ENCODE measurements at places on chromosomes 6 and 20.

GRCh38 chr6:118755941-118756646 lies 104.7 kb upstream of the CEP85L start:
- DNase-seq: no peak

GRCh38 chr6:169935861-169936260 lies 184.4 kb downstream of the ERMARD start:
- no peak for DNase-seq

GRCh38 chr6:41046084-41046483 lies 3.8 kb downstream of the TSPO2 start:
- no peak for DNase-seq

DNA sequence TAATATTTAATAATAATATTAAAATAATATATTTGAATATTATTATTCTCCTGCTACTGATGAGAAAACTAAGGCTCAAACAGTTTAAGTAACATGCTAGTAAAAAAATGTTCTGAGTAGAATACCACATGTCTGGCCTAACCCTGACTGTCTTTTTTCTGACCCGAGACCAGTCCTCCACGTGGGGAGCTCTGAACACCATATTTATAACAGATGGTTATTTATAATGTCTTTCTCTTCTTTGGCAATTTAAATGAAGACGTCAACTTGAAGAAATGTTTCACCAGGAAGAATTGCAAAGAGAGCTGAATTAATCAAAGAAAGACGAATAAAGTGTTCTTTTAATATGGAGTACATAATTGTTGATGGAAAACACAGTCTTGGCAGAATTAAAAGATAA lies 82.0 kb downstream of the SLC22A3 start:
- no peak for DNase-seq

DNA sequence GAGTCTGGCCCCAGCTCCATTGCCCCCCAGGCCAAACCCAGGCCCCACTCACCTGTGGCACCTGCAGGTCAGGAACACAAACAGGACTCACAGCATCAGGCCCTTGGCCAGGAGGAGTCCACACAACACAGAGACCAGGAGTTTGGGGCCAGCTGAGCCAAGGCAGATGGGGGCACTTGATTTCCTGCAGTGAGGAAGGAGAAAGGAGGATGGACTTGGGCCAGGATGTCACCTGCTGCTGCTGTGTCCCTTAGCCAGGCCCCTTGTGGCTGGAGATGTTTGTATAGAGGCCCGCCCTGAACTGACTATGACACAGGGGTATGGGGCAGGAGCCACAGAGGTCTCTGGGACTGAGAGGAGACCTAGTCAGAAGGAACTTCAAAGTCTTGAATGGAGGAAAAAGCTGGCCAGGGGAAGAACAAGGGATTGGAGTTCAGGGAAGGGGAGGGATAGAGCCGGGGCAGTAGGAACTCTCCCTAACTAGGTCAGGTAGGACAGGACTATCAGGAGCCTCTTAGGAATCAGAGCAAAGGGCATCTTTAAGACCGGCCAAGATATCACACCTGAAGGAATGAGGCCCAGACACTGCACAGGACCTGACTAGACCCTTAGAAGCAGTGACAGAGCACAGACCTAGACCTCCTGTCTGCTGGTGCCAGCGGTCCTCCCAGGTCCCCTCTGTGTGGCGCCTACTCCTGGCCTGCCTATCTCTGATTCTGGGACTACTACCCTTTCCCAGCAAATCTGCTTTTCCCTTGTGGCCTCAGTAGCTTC lies 8.8 kb upstream of the TREML2 start:
- no peak for DNase-seq

DNA sequence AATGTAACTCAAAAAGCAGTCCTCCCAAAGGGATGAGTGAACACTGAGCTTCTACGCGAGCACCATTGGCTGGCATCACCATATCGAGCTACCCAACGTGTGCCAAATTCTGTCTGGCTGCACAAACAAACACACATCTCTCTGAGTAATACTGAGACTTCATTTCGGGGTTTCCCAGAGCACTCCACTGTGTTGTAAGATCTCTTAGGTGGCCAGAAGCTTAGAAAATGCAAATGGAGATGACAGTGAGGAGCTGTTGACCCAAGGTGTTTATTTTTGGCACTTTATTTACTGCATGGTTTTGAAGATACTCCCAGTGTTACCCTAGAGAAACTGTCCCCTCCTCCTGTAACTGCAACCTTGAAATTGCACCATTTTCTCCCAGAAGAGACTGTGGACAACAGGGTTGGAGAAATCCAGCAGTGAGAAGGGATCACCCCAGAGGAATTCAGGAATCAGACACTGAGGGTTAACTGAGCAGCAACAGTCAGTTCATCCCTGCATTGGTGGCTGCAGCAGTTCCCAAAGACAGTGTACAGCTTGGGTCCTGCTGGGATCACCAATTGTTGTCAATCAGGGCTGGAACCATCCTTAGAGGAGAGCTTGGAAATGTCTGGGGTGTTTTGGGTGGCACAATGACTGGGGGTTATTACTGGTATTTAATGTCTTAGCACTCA lies 1.0 kb upstream of the RIPOR2 start:
- no peak for DNase-seq

- no peak for DNase-seq
Measured at GRCh38 chr6:28407401-28407800, 7.9 kb upstream of the ZSCAN12 start.

DNA sequence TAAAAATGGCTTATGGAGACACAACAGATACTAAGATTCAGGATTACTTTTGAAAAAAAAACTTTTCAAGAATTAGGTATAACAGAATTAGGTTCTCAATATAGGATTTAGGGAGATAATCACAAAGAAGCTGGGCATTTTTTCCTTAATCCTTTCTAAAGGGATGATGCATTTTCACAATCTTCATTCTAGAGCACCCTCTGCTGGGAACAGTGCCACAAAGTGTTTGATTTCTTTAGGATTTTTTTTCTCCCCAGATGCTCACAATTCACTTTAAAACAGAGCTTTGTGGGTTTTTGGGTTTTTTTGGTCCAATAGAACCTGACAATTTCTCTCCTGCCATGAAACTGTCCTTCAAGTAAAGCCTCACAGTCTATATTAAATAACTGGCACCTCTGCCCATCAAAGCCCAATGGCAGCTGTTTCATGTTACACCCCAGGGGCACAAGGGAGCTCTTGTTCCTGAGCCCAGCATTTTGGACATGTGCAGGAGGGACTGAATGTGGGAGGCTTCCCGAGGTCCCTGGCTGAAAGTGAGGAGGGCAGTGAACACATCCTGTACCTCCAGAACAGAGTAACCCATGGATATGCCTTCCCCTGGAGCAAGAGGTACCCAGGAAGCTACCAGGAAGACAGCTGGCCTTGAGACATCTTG lies 39.7 kb downstream of the PREP start:
- DNase-seq: no peak

GRCh38 chr20:61173267-61173666 lies 78.8 kb upstream of the CDH4 start:
- no peak for DNase-seq

- DNase-seq: no peak
Measured at GRCh38 chr6:150761771-150762170, 103.7 kb upstream of the MTHFD1L start.

DNA sequence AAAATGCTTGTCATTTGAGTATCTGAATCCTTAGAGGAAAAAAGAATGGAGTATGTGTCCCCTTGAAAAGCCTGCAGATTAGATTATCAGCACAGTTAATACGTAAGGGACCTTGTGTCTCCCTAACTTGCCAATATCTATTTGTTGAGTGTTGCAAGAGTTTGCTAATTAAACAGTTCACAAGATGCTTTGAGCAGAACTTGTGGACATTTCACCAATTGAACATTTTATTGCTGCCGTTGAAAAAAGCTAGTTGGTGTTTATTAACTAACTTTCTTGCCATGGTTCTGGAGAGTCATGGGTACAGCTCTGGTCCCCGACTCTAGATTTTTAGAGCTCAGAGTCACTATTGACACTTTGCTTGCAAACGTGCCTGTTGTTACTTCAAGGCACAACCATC lies 30.6 kb upstream of the PRDM1 start:
- no peak for DNase-seq

DNA sequence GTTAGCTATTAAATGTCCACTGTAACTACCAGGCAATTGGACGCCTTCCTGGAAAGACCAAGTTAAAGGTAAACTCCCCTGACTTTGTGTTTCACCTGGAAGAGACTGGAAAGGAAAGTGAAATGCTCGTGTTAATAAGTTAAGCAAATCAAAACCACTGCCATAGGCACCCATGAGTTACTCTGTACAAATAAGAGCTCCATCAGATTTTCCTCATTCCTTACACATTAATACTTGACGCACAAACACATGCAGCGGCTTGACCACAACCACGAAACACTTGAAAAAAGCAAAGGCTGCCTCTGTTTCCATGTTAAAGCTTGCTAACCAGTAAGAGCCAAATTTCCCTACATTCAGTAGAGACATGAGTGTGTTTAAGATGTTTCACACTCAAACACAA lies 19.8 kb downstream of the GCM1 start:
- no peak for DNase-seq

DNA sequence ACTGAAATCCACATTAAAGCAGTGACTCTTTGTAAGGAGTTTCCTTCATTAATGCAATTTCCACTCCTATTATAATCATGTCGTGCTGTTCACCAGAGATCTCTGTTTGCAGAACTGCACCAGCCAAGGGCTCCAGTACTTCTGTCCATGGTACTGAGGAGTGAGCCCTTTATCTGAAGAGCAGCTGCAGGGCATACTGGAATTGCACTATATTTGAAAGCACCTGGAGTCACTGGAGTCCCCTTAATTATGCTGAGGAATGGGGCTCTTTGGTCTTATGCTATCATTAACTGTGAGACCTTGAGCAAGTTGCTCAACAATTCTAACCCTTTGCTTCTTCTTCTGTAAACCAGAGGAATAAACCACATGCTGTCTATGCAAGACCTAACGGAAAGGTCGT lies 61.7 kb upstream of the NUP153 start:
- no peak for DNase-seq

DNA sequence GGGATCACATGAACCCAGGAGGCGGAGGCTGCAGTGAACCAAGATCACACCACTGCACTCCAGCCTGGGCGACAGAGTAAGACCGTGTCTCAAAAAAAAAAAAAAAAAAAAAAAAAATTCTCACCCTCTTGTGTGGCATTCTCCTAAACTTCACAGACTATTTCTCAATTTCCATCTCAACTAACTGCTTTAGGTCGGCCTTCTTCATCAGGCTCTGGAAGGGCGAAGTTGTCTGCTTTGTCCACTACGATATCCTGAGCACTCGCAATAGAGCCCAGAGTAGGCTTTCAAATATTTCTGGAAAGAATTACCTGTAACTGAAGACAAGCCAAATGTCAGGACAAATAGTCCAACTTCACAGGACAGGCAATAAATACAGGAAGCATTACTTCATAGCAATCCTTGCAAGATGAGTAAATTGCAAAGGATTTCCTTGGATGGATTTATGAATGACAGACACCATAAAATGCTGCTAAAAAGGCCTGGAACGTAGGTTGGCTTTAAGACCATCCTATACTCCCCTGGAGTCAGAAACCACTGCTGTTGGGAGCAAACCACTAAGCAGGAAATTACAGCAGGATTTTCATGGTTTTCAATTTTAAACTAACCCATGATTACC lies 116.3 kb upstream of the SLC2A12 start:
- DNase-seq: no peak

DNA sequence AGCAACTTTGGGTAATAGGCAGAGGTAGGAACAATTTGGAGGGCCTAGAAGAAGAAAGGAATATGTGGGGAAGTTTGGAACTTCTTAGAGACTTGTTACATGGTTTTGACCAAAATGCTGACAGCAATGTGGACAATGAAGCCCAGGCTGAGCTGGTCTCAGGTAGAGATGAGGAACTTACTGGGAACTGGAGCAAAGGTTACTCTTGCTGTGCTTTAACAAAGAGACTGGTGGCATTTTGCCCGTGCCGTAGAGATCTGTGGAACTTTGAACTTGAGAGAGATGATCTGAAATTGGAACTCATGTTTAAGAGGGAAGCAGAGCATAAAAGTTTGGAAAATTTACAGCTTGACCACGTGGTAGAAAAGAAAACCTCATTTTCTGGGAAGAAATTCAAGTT lies 28.3 kb upstream of the TMEM200A start:
- no peak for DNase-seq

- DNase-seq: no peak
Measured at GRCh38 chr6:155400654-155400965, 55.0 kb downstream of the NOX3 start.

DNA sequence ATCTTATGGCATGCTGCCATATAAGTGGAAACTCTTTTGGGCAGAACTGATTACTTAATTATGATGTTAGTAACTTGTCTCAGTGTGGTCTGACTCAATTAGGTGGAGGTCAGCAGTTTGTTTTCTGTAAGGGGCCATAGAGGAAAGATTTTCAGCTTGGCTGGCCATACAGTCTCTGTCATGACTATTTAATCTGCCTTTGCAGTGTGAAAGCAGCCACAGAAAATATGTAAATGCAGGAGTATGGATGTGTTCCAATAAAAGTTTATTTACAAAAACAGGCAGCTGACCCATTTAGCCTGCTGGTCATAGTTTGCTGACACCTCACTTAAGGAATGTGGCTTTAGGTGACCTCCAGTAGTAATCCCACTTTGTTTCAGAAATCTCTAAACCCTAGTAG lies 700.7 kb downstream of the EPM2A start:
- DNase-seq: no peak

DNA sequence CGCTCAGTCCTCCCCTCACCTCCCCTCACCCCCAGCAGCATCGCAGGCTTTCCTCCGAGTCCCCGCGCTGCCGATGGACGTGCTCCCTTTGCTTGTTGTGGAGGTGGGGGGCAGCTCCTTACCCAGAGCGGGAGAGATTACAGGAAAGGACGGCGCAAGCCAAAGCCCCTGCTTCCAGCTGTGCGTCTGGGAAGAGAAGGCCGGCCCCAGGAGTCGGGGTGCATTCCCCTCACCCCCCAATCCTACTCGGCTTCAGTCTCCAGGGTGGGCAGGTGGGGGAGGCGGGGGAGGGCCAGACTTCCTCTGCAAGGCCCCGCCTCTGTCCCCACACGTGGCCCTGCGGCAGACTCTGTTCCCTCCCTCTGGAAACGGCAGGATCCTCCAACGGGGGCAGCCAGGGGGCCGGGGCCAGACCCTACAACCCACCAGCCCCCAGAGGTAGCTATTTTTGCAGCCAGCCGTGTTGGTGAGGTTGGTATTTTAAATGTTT lies 43.6 kb downstream of the NTSR1 start:
- DNase-seq: no peak

- no peak for DNase-seq
Measured at GRCh38 chr6:34378470-34378869, 14.0 kb downstream of the NUDT3 start.
